ENCODE measurements at places on chromosomes 13 and 19.

GRCh38 chr13:110812869-110813645, 99.6 kb downstream of the ING1 start:
- DNase-seq: no peak

GRCh38 chr13:113002206-113002912, 33.3 kb downstream of the MCF2L start:
- no peak for DNase-seq

DNA sequence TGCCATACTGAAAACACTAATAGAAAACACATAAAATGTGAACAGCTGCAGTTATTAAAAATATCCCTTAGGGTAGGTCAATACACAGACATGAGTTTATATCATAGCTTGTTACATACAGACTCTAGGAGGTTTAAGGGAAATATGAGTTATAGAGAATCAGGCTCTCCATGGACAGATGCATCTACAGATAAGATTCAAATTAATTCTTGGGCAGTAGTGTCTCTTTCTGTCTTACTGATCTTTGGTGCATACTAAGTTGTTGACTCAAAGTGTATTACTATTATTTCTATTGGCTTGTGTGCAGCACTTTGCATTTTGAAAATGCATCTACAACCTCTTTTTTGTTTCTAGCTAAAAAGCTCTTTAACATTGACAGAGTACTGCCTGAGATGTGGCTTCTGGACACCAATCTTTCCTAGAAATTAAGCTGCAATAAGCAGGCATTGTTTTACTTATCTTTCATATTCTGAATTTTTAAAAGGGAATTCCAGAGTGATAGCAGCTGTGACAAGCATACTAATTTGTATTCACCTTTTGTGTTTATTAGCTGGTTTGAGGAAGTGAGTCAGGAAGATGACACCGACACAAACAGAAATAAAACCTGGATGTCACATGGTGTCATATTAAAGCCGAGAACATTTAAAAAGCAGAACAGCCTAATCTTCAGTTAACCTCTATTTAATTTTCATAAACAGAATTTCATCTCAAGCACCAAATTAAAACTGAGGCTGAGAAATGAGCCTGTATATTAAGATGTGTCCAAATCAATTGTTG, 399.0 kb downstream of the PCDH9 start:
- no peak for DNase-seq

- no peak for DNase-seq
Observed at GRCh38 chr13:87676254-87677042, 5.3 kb downstream of the SLITRK5 start.

- DNase-seq: no peak
Observed at GRCh38 chr13:99875391-99875790, 96.2 kb downstream of the ZIC5 start.

GRCh38 chr13:68173111-68173510, 943.0 kb upstream of the PCDH9 start:
- DNase-seq: no peak

- DNase-seq: no peak
Observed at GRCh38 chr19:16112778-16113177, 1.1 kb downstream of the RAB8A start.

Measured in GM12878 (cell line).